ENCODE measurements at places on chromosomes 13 and 19.

GRCh38 chr13:108463340-108463739, 166.1 kb upstream of the MYO16 start:
- peak; percentile 46 for DNase-seq

DNA sequence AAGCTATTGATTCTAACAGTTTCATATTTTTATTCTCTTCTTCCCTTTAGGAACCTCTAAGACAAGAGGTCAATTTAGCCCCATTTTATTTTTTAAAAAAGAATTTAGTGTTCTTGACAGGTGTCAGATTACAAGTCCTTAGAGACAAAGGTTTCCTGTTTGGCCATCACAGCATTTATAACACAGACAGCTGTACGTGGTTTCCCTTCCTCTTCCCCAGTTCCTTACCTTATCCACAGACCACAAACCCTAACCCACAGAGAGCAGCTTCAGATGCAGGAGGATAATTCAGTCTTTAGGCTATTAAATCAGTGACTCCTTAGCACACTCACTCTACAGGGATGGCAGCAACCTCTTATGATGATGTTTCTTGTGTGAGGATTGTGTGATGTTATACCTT, 1210.1 kb downstream of the DIAPH3 start:
- DNase-seq = no peak

- DNase-seq = no peak
These were observed 384.7 kb downstream of the PCDH9 start for GRCh38 chr13:66845393-66845792.

GRCh38 chr13:68940049-68940448, 1167.6 kb upstream of the ATXN8OS start:
- DNase-seq = no peak

- no peak for DNase-seq
These were observed 7.3 kb upstream of the PLIN4 start for GRCh38 chr19:4525563-4526002.

- no peak for DNase-seq
These were observed at the start of gene ATP8B3 for GRCh38 chr19:1811942-1812425. Gene ATP8B3, minus strand, starts transcription at chr19:1812276. Its CDS starts 540 bp downstream, at chr19:1811736.

GRCh38 chr19:1035998-1036621, 3.8 kb upstream of the ABCA7 start:
- no peak for DNase-seq

GRCh38 chr13:44447783-44448321, 74.2 kb downstream of the SERP2 start:
- no peak for DNase-seq

DNA sequence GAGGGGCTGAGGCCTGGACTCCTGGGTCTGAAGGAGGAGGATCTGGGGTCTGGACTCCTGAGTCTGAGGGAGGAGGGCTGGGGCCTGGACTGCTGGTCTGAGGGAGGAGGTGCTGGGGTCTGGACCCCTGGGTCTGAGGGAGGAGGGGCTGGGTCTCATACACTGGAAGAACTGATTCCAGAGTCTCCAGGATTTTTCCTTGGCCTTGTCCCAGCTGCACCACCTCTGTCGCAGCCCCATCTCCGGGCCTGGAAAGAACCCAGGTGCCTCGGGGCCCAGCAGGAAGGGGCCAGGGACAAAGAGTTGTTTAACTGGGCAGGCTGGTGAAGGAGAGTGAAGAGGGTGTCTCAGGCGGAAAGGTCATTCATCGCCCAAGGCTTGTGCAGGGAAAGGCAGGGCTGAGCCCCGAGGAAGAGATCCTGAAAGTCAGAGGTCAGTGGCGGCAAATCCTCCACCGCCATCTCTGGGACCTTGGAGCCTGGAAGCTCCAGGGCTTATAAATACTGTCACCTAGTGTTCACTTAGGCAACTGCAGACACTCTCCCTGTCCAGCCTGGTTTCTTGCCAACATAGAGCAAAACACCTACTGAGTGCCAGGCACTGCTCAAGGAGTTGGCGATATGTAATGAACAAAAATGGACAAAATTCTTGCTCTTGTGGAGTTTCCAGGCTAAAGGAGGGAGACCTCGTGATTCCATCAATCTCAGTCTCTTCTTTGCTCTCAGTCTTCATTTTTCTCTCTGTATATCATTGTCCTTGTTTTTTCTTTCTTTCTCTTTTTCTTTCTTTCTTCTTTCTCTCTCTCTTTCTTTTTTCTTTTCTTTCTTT, 4.4 kb upstream of the KCNN4 start:
- no peak for DNase-seq

DNA sequence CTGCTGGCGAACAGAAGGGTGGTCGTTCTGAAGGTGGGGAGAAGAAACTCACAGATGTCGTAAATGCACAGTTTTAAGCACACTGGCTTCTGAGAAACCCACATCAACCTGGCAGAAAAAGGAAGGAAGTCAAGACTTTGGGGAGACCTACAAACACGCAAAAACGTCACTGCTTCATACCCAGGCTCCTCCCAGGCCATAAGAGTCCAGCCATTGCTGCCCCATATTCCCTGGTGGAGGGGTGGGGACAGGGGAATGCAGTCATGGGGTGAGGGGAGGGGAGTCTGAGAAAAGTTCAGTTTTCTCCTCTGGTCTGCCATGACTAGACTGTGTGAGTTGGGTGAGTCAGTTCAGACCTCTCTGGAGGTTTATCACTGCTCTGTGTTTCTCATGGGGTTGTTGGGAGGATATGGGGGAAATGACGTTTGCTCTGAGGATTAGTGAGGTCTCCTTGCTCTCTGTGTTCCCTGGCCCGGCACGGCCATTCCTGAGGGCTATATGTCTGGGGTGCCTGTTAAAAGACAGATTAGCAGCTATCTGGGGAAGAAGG, 139.0 kb downstream of the FLT1 start:
- DNase-seq = no peak

DNA sequence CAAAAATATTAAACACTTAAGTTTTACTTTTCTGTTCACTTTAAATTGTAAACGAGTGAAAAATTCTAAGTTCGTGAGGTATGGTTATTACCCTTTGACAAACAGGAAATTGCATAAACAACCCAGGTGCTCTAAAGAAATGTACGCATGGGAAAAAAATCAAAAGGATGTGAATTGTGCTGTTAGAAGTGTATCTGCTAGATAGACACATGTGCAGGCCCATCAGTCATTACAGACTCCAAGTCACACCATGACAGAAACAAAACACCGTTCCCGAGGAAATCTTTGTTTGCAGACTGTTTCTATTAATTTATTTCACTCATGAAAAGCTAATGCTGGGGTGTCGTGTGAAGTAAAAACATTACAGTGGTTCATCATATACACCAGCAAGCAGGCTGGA, 17.0 kb upstream of the DOCK9 start:
- DNase-seq = no peak

- no peak for DNase-seq
These were observed 74.0 kb downstream of the DHRS12 start for GRCh38 chr13:51729866-51730553.

DNA sequence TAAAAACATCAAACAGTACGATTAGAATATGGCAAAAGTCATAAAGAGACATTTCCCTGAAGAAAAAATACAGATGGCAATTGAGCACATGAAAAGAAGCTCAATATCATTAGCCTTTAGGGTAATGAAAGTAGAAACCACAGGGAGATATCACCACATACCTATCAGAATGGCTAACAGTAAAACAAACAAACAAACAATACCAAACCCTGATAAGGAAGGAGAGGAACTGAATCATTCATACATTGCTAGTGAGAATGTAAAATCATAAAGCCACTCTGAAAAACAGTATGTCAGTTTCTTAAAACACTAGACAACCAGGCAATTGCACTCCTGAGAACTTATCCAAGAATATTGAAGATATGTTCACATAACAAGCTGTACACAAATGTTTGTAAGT, 1342.5 kb upstream of the SLC10A2 start:
- no peak for DNase-seq

DNA sequence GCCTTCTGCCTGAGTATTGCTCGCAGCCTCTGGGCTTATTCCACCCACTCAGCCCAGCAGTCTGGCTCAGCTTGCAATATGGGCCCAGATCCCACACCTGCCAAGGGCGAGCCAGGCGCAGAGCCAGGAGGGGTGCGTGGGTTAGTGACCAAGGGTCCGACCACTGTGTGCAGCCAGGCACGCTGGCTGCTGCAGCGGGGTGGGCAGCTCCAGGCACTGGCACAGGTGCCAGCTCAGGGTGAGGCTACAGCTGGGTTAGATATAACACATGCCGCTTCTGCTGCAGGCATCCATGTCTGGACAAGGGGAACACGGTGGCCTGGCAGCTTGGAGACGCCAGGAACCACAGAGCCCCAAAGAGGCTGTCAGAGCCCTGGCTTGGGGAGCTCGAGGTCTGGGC, 12.6 kb upstream of the URAD start:
- no peak for DNase-seq

- no peak for DNase-seq
These were observed 41.4 kb downstream of the UQCRFS1 start for GRCh38 chr19:29171525-29171924.

DNA sequence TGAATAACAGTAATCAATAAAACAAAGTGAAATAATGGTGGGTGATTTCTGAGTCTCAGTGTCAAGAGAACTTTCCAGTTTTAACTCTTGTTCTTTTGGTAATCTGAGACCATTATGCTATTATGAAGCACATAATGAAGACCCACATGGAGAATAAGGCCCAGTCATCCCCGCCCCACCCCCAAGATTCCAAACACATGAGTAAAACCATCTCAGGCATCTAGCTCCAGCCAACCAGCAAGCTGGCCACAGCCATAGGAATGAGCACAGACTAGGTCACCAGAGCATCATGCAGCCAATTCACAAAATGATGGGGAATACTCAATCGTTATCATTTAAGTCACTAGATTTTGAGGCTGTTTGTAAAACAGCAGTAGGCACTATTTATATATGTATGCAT, 1769.0 kb upstream of the PCDH20 start:
- DNase-seq = no peak

Data from epithelial cell of prostate (primary cell).